ENCODE measurements at places on chromosomes 1 and 21.

GRCh38 chr1:33328817-33329216 is 7.9 kb upstream of the A3GALT2 start:
- no peak for DNase-seq

- DNase-seq: no peak
Measured at GRCh38 chr21:42859891-42860230, 19.5 kb downstream of the WDR4 start.

DNA sequence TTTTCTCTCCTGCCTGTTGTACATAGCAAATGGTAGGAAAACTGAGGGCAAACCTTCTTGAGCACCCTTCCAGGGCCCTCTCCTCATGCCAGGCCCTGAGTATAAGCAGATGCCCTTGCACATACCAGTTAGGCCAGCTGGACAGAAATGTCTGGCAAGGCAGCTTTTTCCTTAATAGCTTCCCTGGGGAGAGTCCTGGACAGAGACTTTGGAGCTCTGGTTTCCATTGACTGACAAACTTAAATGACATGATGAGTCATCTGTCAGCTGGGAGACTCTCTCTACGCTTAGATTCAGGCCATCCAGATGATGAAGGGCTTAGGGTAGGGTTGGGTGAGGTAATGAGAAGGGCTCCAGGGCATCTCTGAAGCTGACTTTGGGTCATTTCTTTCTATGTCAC is 317.5 kb downstream of the ASTN1 start:
- DNase-seq: no peak

GRCh38 chr1:114462341-114462740 is 48.7 kb downstream of the TRIM33 start:
- DNase-seq: no peak

DNA sequence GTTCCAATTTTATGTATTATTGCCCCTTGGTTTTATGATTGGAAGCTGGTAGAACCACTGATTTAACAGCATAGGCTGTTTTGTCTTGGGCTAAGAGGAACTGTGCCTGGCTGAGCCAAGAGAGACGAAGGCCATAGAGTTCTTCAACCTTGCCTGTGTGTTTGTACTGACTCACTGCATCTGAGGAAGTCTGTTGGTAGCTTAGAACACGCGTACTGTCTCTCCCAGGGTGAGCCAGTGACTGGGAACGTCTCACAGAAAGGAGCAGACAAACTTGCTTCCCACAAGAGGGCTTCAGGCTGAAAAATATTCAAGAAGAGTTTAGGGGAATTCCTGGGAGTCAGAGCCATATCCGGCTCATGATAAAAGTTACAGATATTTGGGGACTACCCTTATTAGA is 14.9 kb downstream of the TMEM51 start:
- no peak for DNase-seq

- no peak for DNase-seq
Measured at GRCh38 chr1:179124873-179125272, 43.0 kb downstream of the TOR3A start.

GRCh38 chr1:202023001-202023433 is 12.6 kb downstream of the ELF3 start:
- DNase-seq: no peak

GRCh38 chr21:45837936-45838335 is 143.6 kb upstream of the COL6A1 start:
- no peak for DNase-seq

DNA sequence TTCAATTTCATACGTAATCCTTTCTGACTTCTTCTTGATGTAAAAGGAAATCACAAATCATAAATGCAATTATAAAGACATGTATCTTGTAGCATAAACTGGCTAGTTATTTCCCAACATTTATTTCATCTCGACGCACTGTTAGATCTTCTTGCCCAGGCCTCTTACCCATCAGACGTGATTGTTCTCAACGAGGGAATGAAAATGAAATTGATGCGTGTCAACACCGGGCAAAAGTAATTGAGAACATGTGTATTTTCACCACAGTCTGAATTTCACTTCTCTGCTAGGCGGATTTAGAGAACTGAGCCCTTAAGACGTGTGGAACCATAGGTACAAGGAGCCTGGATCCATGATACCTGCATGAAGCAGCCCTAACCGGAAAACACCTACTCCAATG is 519.7 kb downstream of the KCNT2 start:
- no peak for DNase-seq
